ENCODE measurements at places on chromosomes 6 and 20. TPM values are rescaled to one million over a fixed set of nuclear protein-coding genes. Genes with fewer than 3 reads are reported as not detected.

DNA sequence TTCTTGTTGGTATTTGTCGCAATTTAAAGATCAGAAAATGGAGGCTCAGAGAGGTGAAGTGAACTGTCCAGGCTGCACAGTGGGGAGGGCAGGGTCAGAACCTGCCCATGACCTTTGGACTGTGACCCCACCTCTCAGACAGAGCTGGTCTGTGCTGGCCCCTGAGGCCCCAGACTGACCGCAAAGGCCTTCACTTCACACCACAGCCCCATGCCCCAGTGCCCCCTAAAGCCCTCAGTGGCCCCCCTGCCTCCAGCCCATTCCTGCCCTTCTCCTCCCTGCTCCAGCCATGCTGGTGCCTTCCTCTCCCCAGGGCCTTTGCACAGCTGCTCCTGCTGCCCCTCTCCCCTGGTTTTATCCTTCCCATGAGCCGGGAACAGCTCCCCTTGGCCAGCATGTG lies 9.4 kb upstream of the RBBP8NL start:
- H3K4me1 ChIP-seq: peaks cover 31% of the 10 kb centered on the region
- DNase-seq: no peak
- H3K27ac ChIP-seq: peak overlapping the region; percentile 60
- no peaks in the 10 kb centered on the region for H3K27me3 ChIP-seq

DNA sequence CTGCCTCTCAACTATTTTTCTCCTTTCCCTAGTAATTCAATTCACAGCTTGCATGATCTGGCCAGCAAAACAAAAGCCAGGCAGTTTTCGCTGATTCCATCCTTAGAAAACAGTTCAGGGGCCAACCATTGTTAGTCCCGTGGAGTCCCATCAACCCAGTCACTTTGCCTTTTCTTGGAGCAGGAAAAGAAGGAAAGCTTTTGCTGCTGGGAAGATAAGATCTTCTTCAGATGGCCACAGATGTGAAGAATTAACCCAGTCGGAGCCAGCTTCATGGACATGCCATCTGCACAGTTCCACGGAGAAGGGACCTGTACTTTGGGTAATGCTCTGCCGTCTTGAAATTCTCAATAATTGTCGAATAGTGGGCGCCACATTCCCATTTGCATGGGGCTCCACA lies 76.9 kb upstream of the TSHZ2 start:
- H3K27ac ChIP-seq: peak overlapping the region; percentile 9
- H3K27me3 ChIP-seq: no peaks in the 10 kb centered on the region
- H3K4me1 ChIP-seq: no peaks in the 10 kb centered on the region
- H3K36me3 ChIP-seq: no peaks in the 10 kb centered on the region
- no peak for DNase-seq

DNA sequence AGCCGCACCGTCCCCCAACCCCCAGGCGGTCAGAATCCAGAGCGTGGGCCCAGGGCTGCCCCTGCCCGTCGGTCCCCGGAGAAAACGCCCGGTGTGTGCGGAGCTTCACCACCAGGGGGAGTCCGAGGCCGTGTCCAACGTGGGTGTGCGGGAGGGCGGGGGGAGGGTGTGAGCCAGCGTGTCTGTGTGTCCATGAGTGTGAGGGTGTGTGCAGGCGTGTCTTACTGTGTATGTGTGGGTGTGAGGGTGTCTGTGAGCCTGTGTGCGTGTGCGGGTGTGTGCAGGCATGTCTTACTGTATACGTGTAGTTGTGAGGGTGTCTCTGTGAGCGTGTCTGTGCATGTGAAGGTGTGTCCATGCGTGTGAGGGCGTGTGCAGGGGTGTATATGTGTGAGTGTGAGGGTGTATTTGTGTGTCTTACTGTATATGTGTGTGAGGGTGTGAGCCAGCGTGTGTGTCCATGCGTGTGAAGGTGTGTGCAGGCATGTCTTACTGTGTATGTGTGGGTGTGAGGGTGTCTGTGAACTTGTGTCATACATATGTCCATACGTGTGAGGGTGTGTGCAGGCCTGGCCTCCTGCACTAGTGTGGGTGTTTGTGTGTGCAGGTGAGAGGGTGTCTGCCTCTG lies 24.6 kb upstream of the GATA5 start:
- DNase-seq: peak; percentile 87
- no peaks in the 10 kb centered on the region for H3K27me3 ChIP-seq
- H3K4me3 ChIP-seq: no peak overlapping the region
- peaks cover 13% of the 10 kb centered on the region for H3K4me1 ChIP-seq

The NKAIN2 gene
- 1.3 TPM for total RNA-seq

The PSORS1C1 gene
- 0.80 TPM for total RNA-seq

The DACT2 gene
- 9.2 TPM for total RNA-seq

Data from hepatocyte (in vitro differentiated cells).